ENCODE measurements at places on chromosomes 7 and 10.

DNA sequence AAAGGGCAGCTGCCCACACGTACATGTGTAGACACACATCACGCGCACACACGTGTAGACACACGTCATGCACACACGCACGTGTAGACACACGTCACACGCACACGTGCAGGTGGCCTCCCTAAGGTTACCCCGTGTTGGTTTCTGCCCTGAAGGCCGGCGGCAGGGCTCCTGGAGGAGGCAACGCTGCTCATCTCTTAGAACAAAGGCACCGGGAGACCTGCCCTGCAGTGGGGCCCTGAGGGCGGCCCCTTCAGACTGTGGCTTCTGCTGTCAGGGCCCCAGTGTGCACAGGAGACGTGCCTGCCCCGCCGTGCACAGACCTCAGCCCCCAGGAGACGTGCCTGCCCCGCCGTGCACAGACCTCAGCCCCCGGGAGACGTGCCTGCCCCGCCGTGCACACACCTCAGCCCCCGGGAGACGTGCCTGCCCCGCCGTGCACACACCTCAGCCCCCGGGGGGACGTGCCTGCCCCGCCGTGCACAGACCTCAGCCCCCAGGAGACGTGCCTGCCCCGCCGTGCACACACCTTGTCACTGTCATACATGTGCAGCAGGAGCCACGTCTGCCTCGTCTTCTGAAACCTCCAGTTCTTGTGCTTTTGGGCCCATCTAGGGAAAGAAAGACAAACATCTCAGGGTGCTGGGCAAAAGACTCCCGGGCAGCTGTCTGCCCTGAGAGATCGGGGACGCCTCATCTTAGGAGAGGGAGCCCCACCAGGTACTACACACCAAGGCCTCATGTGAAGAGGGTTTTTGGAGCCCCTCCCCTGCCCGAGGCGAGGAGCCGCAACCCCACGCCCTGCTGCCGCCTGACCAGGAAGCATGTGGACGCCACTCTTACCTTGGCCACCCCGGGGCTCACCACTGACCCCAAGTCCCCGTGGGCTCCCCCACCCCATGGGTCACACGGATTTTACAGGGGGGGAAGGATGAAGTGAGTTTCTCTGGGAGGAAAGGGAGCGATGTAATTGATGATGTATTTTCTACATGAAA lies 17.3 kb downstream of the CYP2W1 start:
- no peak for DNase-seq

DNA sequence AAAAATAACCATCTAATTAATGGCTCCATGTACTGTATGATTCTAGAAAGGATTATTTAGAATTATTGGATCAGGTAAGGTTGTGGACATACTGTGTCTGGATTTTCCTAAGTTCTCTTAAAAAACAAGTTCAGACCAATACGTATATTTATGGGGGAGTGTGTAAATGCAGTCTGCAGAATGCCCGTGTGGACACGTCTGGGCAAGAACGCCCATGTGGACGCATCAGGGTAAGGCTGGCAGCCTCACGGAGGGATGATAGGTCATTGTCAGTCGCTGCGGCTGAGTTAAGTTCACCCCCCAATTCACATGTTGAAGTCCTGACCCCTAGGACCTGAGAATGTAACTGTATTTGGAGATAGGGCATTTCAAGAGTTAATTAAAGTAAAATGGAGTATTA lies 160.0 kb upstream of the SHH start:
- no peak for DNase-seq

GRCh38 chr7:931871-932650 lies 22.4 kb downstream of the ADAP1 start:
- DNase-seq = no peak

- DNase-seq = no peak
Observed at GRCh38 chr7:135798095-135798494, 49.5 kb upstream of the FAM180A start.

- DNase-seq = no peak
Observed at GRCh38 chr7:137417464-137417863, 73.9 kb upstream of the PTN start.

GRCh38 chr7:100132697-100133151 lies 6.0 kb downstream of the MBLAC1 start:
- peak; percentile 52 for DNase-seq

- DNase-seq = no peak
Observed at GRCh38 chr7:134045716-134046115, 81.4 kb upstream of the LRGUK start.

- DNase-seq = no peak
Observed at GRCh38 chr7:2621948-2622640, 9.7 kb upstream of the TTYH3 start.

DNA sequence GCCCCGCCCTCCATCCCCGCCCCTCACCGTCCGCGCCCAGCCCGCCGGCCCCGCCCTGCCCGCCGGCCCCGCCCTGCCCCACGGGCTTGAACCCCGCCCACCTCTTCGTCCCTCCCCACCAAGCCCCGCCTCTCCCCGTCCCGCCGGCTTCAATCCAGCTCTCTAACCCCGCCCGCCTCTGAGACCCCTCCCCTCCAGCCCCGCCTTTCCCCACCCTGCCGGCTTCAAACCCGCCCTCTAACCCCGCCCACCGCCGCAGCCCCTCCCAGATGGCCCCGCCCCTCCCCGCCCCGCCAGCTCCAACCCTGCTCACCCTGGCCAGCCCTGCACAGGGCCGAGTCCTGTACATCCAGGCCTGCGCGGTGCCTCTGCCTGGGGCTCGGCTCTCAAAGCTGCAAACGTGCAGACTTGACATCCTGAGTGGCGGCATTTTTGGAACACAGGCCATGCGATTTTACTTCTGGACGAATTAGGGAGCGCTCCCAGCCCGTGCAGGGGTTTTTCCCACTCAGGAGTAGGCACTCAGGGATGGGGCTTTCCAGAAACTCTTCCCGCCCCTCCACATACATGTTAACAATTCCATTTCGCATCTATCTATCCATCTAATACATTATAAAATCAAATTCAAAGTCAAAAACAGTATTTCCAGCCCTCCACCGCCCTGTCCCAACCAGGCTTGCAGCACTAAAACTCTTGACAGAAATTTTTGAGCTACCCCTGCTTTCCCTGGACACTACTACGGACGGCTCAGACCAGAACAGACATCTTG lies 477 bp upstream of the NMT2 start:
- peak; percentile 38 for DNase-seq

DNA sequence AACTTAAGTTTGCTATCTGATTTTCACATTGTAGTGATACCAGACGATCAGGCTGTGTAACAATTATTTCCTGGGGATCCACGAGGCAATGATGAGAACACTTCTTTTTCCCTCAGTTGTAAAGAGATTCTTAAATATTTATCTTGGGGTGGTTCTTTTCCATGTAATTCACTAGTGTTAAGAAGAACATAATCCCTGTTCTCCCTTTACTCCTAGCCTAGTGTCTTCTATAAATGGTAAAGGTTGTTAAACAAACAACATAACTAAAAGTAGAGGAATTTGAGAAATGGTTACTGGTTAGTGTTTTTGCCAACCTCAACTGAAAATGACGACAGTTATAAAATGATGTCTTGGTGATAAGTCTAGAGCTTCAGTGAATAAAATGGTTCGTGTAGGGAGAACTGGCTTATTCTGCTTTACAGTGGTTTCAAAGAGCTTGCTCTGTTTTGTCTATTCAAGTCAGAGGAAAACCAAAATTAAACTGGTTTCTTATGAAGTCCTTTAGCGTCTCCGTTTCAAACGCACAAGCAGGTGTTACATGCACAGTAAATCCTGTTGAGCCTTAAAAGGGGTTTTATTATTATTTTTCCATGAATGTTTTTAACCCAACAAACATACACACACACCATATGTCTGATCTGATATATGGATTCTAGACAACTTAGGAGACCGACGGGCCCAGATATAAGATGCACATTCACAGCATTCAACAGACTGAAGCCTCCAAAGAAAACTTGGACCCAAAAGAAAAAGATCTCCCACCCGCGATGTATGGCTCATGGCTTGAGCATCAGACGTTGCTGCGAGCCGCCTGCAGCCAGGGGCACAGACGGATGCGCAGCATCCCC lies 1.1 kb downstream of the TBX20 start:
- DNase-seq = no peak

GRCh38 chr7:108448584-108449505 lies 7.4 kb downstream of the NRCAM start:
- no peak for DNase-seq

Measured in SW 1271 (cell line).